ENCODE measurements at places on chromosomes 16 and 17. TPM values are rescaled to one million over a fixed set of nuclear protein-coding genes. Genes with fewer than 3 reads are reported as not detected.

The KCNH6 gene
- total RNA-seq = not detected

The TLCD2 gene
- total RNA-seq = 5.7 TPM

The LGALS9B gene
- total RNA-seq = not detected

The MPV17L gene
- 13.9 TPM for total RNA-seq

The KRT33B gene
- not detected for total RNA-seq

GRCh38 chr17:31452101-31452500 lies 60.6 kb downstream of the RAB11FIP4 start:
- no peak for DNase-seq
- H3K4me1 ChIP-seq = no peaks in the 10 kb centered on the region
- no peak overlapping the region for H3K4me3 ChIP-seq
- H3K27me3 ChIP-seq = no peaks in the 10 kb centered on the region

- no peaks in the 10 kb centered on the region for H3K36me3 ChIP-seq
- H3K27me3 ChIP-seq = no peaks in the 10 kb centered on the region
- no peaks in the 10 kb centered on the region for H3K4me1 ChIP-seq
- H3K27ac ChIP-seq = no peak overlapping the region
- peak; percentile 80 for DNase-seq
Measured at GRCh38 chr16:68590201-68590994, 51.3 kb downstream of the ZFP90 start.

DNA sequence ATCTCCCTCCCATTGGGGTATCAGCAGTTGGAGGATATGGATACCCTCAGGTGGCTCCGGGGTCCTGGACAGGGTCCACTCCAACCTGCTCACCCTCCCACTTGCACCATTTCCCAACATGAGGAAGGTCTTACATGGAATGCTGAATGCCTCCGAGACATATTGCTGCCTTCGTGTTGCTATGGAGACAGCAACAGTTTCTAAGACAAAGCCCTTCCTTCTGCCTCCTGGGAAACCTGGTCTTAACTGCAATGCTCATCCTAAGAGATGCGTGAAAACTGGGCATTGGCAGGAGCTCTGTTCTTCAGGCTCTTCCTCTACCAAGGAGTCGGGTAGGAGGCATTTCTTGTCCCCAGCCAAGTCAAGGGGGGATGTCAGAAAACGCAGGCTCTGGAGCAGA lies 45.2 kb downstream of the ST3GAL2 start:
- no peak overlapping the region for H3K4me3 ChIP-seq
- no peak overlapping the region for H3K27ac ChIP-seq
- H3K36me3 ChIP-seq = no peaks in the 10 kb centered on the region
- no peaks in the 10 kb centered on the region for H3K27me3 ChIP-seq
- no peaks in the 10 kb centered on the region for H3K4me1 ChIP-seq

DNA sequence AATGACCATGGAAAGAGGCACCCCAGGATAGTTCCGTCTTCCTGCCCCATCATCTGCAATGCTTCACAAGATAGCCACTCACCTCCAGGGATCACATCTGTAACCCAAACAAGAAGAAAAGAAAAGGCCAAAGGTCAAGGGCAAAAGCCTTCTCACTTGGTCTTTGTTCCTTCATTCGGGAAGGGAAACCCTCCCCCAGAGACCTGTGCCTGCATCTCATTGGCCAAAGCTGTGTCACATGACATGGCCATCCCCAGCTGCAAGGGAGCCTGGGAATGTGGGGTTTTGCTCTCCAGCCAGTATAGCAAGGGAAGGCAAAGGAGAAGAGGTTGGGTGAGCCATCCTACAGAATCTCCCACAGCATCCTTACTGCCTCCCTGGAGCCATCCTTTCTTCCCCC lies 47.9 kb downstream of the NOL11 start:
- DNase-seq = no peak
- no peak overlapping the region for H3K4me3 ChIP-seq
- no peak overlapping the region for H3K27ac ChIP-seq

DNA sequence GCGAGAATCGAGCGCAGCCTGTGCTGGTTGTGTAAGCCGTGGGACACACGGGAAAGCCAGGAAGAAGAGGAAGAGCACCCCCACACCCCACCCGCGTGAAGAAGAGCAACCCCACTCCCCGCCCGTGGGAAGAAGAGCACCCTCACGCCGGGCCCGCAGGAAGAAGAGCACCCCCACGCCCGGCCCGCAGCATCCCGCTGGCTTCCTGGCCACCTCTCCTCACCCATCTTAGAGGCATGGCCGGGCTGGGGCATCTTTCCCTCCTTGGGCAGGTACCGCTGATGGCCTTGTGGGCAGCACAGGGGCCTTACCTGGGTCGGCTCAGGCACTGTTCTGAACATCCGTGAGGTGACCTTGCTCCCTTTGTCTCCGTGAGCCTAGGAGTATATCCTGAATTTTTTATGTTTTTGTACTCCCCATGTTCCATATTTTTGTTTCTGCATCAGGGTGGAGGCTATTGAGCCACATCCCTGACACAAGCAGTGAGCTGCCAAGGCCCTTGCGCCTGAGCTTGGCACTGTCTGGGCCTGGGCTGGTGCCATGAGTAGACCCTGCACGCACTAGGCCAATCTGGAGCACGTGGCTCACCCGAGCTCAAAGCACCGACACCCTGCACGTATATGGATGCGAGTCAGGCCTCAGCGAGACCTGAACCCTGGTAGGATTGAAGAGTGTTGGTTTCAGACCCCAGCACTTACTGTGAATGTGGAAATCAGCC lies 71.4 kb upstream of the KCTD5 start:
- no peak for DNase-seq
- no peaks in the 10 kb centered on the region for H3K27me3 ChIP-seq
- H3K4me3 ChIP-seq = no peak overlapping the region
- H3K36me3 ChIP-seq = no peaks in the 10 kb centered on the region
- peaks cover 3% of the 10 kb centered on the region for H3K4me1 ChIP-seq
- H3K27ac ChIP-seq = no peak overlapping the region

- H3K4me3 ChIP-seq = no peak overlapping the region
- H3K27ac ChIP-seq = peak overlapping the region; percentile 11
- peaks cover 6% of the 10 kb centered on the region for H3K4me1 ChIP-seq
- H3K36me3 ChIP-seq = no peaks in the 10 kb centered on the region
- no peaks in the 10 kb centered on the region for H3K27me3 ChIP-seq
Measured at GRCh38 chr17:41973408-41973811, 6.8 kb downstream of the CNP start.

GRCh38 chr17:39872751-39873150 lies 4.7 kb downstream of the ZPBP2 start:
- no peaks in the 10 kb centered on the region for H3K36me3 ChIP-seq
- no peaks in the 10 kb centered on the region for H3K27me3 ChIP-seq
- no peak for DNase-seq
- H3K27ac ChIP-seq = no peak overlapping the region

DNA sequence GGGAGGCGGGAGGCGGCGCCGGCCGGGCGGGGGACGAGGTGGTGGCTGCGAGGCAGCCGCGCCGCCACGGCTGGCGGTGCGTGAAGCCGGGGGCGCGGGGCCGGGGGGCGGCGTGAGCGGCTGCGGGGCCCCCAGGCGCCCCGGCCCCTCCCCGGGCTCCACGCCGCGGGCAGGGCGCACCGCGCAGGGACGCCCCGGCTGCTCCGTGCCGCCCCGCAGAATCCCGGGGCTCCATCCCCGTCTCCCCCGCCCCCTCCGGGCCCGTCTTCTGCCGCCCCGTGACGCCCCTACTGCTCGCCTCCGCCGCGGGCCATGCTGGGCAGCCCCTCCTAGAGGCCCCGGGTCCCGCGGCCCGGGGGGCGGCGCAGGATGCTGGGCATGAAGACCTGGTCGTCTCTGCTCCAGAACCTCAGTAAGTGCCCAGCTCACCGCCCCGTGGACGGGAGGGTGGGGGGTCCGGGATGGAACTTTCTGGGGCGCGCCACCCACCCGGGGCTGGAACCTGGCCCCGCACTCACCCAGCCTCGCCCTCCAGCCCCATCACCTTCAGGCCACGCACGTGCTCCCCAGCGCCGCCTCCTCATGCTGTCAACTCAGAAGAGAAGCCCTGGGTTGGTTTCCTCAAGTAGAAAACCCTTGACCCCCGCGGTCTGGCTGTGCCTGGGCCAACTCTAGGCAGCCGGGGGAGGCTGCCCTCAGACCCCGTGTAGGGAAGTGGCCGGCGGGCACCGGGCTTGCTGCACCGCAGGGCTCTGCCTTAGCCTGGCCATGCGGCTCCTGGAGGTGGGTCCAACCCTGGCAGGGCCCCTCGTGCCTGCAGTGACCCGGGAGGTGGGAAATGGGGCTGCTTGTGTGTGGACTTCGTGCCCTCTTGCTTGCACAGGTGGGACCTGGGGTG lies 150.2 kb upstream of the GSE1 start:
- H3K4me3 ChIP-seq = peak overlapping the region; percentile 45
- H3K4me1 ChIP-seq = peaks cover 54% of the 10 kb centered on the region
- H3K27ac ChIP-seq = peak overlapping the region; percentile 62
- no peaks in the 10 kb centered on the region for H3K36me3 ChIP-seq
- DNase-seq = peak; percentile 59

DNA sequence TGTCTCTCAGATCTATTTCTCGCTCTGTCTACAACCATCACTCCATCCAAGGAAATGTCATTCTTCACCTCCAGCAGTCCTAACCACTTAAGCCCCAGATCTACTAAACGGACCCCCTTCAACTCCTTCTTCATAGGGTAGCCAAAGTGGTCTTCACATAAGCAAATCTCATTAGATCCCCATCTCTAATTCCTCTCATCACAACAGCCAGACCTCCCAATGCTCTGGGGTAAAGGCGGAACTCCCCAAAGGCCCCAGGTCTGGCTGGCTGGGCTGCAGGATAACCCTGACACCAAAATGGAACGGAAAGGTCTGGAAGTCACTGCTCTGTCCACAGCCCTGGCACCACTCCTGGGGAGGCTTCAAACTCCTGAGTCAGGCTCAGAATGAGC lies 11.1 kb downstream of the ST3GAL2 start:
- H3K4me1 ChIP-seq = peaks cover 30% of the 10 kb centered on the region
- no peaks in the 10 kb centered on the region for H3K27me3 ChIP-seq
- no peak for DNase-seq
- H3K27ac ChIP-seq = peak overlapping the region; percentile 73
- H3K4me3 ChIP-seq = no peak overlapping the region

DNA sequence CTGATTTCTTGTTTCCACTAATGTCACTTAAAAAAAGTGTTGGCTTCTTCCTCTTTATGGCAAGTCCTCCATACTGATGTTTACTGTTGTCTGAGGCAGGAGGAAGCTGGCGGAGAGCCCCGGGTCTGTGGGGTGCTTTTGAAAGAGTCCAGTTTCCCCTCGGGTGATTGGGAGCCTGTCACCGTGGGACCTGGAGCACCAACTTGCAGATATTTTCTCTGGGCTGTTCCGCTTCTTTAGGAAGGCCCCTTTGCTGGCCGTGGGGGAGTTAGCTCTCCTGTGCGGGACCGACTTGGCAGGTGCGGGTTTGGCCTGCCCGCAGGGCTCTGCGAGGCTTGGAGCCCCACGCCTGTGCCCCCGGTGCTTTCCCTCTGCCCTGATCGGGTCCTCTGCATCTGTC lies 3.1 kb downstream of the BANP start:
- no peak overlapping the region for H3K27ac ChIP-seq
- no peaks in the 10 kb centered on the region for H3K27me3 ChIP-seq
- peaks cover 6% of the 10 kb centered on the region for H3K4me1 ChIP-seq
- no peak overlapping the region for H3K4me3 ChIP-seq

GRCh38 chr16:8885674-8886592 lies 3.8 kb downstream of the LITAFD start:
- H3K36me3 ChIP-seq = no peaks in the 10 kb centered on the region
- no peak for DNase-seq
- no peak overlapping the region for H3K4me3 ChIP-seq
- H3K27me3 ChIP-seq = no peaks in the 10 kb centered on the region
- H3K27ac ChIP-seq = no peak overlapping the region

DNA sequence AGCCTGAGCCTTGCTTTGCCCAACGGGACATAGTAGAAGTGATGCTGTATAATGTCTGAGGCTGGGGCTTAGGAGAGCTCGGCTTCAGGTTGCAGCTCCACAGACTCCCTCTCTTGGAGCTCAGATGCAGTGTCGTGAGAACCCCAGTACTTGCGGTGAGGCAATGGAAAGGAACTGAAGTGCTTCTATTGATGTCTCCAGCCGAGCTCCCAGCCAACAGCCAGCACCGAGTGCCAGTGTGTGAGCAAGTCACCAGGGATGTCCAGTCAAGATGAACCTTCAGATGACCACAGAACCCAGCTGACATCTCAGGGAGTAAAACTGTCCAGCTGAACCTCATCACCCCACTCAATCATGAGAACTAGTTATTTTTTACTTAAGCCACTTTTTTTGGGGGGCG lies 268.1 kb downstream of the IRF8 start:
- no peak overlapping the region for H3K4me3 ChIP-seq
- no peaks in the 10 kb centered on the region for H3K27me3 ChIP-seq
- H3K4me1 ChIP-seq = no peaks in the 10 kb centered on the region
- H3K36me3 ChIP-seq = no peaks in the 10 kb centered on the region

GRCh38 chr17:9473711-9474110 lies 101.9 kb downstream of the STX8 start:
- H3K27ac ChIP-seq = no peak overlapping the region
- no peak for DNase-seq
- no peaks in the 10 kb centered on the region for H3K36me3 ChIP-seq
- no peaks in the 10 kb centered on the region for H3K27me3 ChIP-seq
- H3K4me3 ChIP-seq = no peak overlapping the region

- no peak overlapping the region for H3K27ac ChIP-seq
- no peaks in the 10 kb centered on the region for H3K4me1 ChIP-seq
- no peaks in the 10 kb centered on the region for H3K36me3 ChIP-seq
- no peak overlapping the region for H3K4me3 ChIP-seq
Measured at GRCh38 chr17:77269696-77270681, 129.2 kb downstream of the SEC14L1 start.

DNA sequence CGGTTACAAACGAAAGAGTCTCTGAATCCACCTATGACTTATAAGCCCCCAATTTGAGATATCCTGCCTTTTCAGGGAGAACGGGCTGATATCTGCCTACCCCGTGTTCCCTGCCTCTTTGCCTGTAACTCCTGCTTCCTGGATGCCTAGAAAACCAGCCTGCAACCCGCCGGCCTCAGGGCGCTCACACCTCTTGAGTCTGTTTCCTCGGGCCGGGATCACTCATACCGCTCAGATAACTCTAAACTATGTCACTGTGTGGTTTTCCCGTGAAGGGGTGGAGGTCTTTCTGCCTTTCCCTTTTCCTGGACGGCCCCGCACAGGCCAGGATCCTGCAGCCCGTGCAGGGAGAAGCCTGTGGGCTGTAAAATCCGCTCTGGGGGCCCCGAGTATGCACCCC lies 10.4 kb downstream of the RPUSD1 start:
- H3K27me3 ChIP-seq = no peaks in the 10 kb centered on the region
- H3K36me3 ChIP-seq = no peaks in the 10 kb centered on the region
- no peaks in the 10 kb centered on the region for H3K4me1 ChIP-seq
- no peak for DNase-seq
- H3K4me3 ChIP-seq = no peak overlapping the region
- H3K27ac ChIP-seq = no peak overlapping the region

DNA sequence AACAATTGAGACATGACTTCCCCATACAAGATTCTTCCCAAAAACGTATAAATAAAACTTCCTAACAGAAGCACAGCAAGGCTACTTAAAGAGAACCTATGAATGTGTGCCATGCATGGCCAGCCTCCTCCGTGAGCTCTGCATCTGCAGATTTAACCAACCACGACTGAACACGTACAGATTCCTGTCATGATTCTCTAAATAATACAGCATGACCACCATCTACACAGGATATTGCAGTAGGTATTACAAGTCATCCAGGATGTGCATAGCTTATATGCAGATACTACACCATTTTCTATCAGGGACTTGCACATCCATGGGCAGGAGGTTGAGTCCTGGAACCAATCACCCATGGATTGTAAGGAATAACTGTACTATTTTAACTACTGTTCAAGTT lies 1.4 kb upstream of the QRICH2 start:
- no peaks in the 10 kb centered on the region for H3K4me1 ChIP-seq
- no peak for DNase-seq
- no peaks in the 10 kb centered on the region for H3K27me3 ChIP-seq

Data from ovary (tissue), 10 donors.